ENCODE measurements at places on chromosomes 4 and X. TPM values are rescaled to one million over a fixed set of nuclear protein-coding genes. Genes with fewer than 3 reads are reported as not detected.

GRCh38 chr4:177315767-177316464 lies 6.2 kb downstream of the NEIL3 start:
- DNase-seq, result no peak

GRCh38 chrX:96791559-96791958 lies 92.1 kb upstream of the RPA4 start:
- no peak for DNase-seq

DNA sequence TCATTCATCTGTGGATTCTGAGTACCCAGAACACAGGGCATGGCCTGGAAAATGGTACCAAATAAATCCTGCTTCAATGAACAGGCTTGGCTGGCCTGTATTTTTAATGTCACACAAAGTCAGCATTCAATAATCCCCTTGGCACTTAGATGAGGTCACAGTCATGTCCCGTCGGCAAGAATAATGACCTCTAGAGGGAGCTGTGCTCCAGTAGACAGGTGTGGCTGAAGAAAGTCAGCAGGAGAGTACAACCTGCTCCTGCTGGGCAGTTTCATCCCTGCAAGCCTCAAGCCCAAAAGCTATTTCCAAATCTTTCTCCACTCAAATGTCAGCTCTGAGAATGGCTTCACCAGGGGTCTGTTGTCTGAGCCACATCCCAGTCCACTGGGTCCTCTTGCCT lies 404.0 kb upstream of the F9 start:
- no peak for DNase-seq

DNA sequence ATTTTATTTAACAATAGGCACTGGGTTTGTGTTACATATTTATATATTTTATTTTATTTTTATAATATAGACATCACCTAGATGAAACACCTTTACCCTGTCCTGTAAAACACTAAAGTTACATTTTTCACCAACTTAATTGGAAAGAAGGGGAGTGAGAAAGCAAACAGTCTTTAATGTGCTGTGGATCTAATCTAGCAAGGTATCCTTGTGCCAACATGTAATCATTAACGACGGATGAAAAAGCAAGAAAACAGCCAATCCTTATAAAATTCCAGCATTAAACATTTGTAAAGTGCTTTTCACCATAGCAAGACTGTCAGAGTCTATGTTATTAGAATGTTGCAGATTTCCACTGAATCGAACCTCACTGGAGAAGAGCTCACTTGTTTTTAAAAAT lies 92.7 kb downstream of the HHIP start:
- no peak for DNase-seq

- no peak for DNase-seq
These were observed 53.4 kb downstream of the GPAT3 start for GRCh38 chr4:83589279-83589678.

DNA sequence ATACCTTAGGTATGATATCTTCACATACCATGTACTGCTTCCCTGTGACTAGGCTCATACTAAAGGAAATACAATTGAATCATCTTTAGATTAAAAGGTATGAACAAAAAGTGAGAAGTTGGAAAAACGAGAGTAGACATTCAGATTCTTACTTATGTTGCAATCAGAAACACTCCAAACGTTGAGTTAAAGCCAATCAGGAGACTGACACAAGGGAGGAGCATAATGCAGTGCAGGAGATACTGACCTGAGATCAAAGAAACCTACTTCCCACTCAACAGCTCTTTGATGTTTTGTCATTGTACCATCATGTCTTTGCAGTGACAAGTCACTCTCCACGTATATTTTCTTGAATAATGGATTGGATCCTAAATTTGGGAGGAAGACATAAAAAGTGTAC lies 8.9 kb upstream of the PCDH18 start:
- DNase-seq, result no peak

- DNase-seq, result no peak
These were observed 126.0 kb downstream of the CHRDL1 start for GRCh38 chrX:110669572-110669971.

DNA sequence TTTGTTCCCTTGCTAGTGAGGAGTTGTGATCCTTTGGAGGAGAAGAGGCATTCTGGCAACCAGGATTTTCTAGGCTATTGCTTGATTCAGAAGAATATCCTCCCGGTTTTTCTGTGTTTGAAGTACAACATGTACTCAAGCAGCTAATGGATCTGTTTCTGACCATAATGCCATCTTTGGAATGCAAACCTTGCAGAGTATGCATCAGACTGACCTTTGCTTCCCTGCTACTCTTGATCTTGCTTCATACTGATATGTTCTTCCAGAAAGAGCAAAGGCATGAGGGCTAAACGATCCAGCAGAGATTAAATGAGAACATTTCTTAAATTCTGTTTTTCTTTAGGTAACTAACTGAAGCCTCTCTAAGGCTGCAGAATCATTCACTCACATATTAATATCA lies 265.4 kb upstream of the SLC7A11 start:
- peak; percentile 3 for DNase-seq

DNA sequence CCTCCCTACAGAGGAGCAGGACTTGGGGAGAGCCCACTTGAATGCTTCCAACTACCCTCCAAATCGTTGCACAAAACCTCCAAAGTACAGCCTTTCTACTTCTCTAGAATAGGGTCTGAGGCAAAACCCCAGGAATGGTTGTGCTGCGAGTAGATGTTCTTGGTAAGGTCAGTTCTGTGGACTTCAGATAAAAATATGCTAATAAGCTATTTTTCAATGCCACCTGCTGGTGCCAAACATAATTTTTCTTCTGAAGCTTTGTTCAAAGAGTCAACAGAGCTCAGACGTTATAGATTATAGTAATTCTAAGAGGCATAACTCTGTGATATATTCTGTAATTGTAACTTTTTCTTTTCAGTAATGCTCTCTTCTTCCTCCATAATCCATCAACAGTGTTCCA lies 425.7 kb downstream of the GPAT3 start:
- DNase-seq, result peak; percentile 21

DNA sequence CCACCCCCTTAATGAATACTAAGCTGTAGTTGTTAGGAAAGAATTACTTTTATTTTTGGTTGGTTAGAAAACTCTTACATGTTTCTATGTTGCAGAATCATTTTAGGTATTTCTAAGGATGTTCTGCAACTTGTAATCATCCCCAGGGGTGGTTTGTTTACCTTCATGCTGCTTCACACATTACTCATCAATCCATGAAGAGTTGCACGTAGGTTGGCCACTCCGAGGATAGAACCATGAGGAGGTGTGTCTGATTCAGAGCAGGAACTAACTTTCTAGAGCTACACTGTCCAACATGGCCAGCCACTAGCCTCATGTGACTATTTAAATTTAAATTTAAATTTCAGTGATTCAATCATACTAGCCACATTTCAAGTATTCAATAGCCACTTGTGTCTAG lies 127.2 kb upstream of the FRMPD4 start:
- DNase-seq, result peak; percentile 36

- DNase-seq, result peak; percentile 58
These were observed at the start of gene IDUA for GRCh38 chr4:986879-987623. IDUA (plus strand) TSS chr4:987044; CDS start chr4:987085, 41 bp downstream.

GRCh38 chr4:127134490-127134889 lies 498.3 kb upstream of the INTU start:
- DNase-seq, result no peak

DNA sequence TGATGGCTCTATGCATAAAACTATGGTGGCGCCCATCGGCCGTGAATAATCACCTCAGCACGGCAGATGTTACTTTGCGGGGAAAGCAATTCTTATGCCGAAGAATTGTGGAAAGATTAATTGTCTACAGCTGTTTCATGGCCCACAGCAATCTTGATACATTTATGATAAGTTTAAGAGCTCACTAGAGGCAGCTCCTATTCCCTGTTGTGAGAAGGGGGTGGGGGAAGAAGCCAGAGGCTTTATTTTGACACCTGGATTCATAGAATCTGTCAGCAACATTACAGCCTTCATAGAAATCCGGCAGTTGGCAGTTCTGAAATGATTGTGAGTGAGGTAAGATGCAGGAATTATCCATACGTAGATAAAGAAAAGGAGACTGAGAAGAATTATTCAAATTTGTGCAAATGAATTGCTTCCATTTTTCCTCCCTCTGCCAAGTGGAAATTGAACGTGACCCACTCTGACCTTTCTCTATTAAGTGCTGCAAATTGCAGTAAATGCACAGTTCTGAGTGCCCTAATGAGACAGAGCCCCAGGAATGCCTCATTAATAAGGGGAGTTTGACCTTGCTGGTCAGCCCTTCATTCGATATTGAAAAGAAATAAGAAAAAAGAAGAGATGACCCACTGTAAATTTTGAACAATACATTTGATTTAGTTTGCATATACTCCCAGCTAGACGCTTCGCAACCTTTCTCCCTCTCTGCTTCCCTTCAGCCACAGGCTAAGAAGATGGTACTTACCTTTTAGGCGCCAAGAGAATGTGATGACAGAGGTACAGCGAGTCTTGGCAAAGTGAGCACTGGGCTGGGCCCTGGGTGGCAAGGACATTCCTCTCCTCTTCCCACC lies 188.8 kb downstream of the GPAT3 start:
- no peak for DNase-seq

- DNase-seq, result no peak
These were observed 114.1 kb downstream of the FAM9B start for GRCh38 chrX:8919801-8920200.

DNA sequence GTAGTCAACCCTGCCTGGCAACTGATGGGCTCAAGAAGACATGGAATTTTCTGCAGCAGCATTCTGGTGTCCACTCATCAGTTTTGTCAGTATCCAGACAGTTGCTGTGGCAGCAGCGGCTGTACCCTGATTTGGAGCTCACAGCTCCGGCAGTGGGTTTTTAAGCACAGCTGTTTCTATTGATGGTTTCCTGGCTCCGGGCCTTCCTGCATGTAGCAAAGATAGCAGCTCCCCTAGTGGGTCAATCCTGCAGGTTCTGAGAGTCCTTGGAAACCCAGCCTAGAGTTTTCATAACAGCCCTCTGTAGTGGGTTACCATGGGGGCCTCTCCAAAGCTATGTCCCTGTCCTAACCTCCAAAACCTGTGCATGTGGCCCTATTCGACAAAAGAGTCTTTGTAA lies 84.0 kb upstream of the ATP6AP2 start:
- DNase-seq, result no peak

DNA sequence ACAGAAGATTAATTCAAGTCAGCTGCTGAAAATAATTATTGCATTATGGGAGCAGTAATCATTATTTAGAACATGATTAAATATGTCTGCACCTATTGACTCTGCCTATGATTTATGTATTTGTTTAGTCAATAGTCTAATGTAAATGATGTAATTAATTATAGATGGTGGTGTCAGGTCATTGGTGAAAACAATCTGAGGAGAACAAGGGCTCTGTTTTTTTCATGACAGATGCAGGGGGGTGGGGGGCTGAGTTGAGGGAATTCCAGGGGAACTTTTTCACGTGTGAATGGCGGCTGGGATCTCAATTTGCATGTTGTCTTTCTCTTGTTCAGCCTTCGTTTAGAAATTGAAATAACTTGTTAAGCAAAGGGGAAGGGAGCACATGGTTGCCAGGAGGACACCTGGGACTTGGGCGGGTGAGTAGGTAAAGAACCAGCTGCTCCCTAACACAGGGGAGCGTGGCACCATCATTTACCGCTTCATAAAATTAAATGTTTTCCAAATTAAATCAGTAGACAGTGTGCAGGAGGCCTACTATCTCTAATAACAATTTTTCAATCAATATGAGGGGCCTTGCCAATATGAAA lies 65.4 kb downstream of the NKX6-1 start:
- no peak for DNase-seq

DNA sequence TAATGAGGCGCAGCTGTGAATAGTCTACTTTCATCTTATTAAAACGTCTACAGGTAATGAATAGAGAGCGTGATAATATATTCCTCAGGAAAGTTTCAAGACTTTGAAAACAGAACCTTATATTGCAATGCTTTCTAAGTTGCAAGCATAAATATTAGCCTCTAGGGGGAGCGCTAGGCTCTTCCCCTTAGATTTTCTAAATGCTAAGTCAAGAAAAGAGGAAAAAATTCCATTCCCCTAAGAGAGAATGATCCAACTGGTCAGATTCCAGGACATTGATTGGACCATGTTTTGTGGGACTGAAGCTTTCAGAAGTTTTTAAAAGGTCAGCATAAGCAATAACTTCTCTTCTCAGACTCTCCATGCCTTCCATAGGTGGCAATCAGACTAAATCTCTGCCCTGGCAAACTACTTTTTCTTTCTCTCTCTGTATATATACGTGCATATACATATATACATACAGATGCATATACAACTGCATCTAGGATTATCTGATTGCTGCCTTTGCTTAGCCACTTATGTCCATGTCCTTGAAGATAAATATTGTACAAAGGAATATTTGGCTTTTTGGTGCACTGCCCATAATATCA lies 492.9 kb downstream of the INPP4B start:
- peak; percentile 61 for DNase-seq

DNA sequence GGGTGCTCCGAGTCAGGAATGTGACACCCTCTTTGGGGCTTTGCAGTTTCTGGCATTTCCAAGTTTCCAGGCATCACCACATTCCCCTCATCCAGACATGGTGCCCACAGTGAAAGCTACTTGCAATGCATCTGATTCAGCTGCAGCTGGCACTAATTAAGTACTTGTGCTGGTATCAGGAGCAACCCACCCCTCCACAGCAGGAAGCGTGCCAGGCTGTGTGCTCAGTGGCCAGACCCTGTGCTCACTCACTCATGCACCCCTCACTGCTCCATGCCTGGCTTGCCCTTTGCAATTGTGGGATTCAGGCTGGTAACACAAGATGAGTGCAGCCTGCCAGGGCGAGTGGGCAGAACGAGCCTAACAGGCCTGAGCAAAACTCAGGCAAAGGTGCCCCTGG lies 271.2 kb downstream of the EPHA5 start:
- no peak for DNase-seq

DNA sequence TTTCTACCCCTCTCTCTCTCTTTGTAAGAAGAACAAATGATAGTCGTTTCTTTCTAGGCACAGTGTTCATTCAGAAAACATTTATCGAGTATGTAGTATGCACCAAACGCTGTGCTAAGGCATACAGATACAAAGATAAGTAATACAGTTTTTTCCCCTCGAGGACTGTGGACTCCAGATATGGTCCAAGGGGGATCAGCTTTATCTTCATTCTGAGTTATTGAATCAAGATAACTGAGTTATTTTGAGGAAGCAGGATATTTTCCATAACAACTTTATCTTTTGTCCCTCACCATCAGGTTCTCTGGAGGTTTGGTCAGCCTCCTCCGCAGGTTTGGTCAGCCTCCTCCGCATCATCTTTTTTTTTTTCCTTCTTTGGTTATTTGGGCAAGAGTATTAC lies 15.0 kb downstream of the EREG start:
- DNase-seq, result no peak

GRCh38 chrX:133847340-133847994 lies 137.9 kb downstream of the GPC3 start:
- DNase-seq, result no peak

- no peak for DNase-seq
These were observed 269.0 kb upstream of the PABPC4L start for GRCh38 chr4:134470544-134470943.

Gene SMIM10L2A
- 0.37 TPM for polyA plus RNA-seq

Gene TCEANC
- polyA plus RNA-seq, result 0.96 TPM

Gene SCML1
- polyA plus RNA-seq, result 5.1 TPM

Gene KCNE5
- polyA plus RNA-seq, result 0.08 TPM

Gene IL13RA2
- not detected for polyA plus RNA-seq

Gene RRH
- polyA plus RNA-seq, result 0.10 TPM

Gene FABP2
- not detected for polyA plus RNA-seq
